ENCODE measurements at places on chromosomes 7 and 10. TPM values are rescaled to one million over a fixed set of nuclear protein-coding genes. Genes with fewer than 3 reads are reported as not detected.

GRCh38 chr10:61732629-61733278 lies 70.0 kb downstream of the CABCOCO1 start:
- DNase-seq: no peak

GRCh38 chr7:41507686-41508268 lies 195.1 kb downstream of the INHBA start:
- DNase-seq: no peak

GRCh38 chr10:130461631-130462030 lies 325.4 kb downstream of the GLRX3 start:
- no peak for DNase-seq

DNA sequence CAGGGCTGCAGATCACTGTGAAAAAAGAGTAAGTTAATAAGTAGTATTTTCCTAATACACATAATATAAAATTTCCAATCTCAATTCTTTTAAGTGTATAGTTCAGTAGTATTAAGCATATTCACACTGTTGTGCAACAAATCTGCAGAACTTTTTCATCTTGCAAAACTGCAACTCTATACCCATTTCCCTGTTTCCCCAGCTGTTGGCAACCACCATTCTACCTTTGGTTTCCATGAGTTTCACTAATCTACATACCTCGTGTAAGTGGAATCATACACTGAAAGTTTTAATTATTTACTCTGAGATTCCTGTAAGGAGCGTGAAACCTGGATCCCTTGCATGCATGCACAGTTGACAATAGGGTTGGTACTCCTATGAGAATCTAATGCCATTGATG lies 155.4 kb downstream of the ZPBP start:
- DNase-seq: no peak

Gene PRR15
- total RNA-seq: 13.0 TPM

Gene NYAP1
- total RNA-seq: 4.6 TPM

Gene ITIH5
- 2.3 TPM for total RNA-seq
